ENCODE measurements at places on chromosomes 4 and X.

GRCh38 chr4:40843696-40844095, 93.9 kb downstream of the NSUN7 start:
- no peak for DNase-seq

DNA sequence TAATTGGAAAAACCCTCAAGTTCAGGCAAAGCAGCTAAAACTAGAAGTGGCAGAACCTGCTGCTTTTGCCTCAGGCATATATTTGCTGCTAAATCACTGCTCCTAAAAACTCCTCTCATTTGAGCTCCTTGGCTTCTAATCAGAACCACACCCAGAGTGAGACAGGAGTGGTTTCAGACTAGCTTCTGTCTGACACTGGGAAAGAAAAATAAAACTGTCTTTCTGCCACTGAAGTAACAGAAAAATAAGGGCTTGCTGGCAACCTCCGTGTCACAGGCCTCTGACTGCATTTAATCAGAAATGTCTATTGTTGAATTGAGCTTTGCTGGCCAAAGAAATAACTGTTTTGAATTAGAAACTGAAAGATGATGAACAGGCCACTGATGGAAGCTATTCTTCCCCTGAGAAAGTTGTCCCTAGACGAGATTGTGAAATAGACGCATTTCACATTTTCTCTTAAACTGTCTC, 52.1 kb upstream of the RAP2C start:
- DNase-seq: no peak

DNA sequence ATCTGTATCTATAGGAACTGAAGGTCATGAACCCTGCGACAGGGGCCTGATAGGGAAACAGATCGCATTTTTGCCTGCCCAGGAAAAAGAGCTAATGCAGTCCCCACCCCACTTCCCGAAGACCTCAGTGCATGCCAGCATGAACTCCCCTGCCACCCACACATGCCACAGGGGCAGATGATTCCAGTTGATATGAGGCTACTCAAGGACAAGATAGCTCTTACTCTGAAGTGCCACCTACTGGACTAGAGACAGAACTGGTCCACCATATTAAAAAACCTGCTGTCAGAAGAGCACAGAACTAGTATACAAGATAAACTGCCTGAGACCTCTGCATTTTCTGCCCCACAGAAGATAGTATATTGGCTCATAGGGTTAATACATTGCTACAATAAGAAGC, 68.0 kb downstream of the YIPF7 start:
- no peak for DNase-seq

- no peak for DNase-seq
Measured at GRCh38 chrX:28581522-28581921, 5.7 kb upstream of the IL1RAPL1 start.

DNA sequence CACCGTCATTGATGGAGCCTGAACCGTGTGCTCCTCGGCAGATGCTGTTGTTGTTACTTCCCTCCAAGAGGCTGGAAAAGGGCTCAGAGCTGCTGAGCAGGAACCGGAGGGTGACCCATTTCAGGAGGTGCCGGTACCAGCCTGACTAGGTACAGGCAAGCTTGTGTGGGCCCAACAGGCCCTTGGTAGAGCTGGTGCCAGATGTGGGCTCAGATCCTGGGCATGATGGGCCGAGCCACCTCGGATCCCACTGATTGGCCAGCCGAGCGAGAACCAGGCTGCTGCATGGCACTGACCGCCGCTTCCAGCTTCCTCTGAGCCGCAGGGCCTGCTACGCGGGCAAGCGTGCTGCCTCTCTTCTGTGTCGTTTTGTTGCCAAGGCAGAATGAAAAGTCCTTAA, 33.7 kb downstream of the NOP14 start:
- no peak for DNase-seq

DNA sequence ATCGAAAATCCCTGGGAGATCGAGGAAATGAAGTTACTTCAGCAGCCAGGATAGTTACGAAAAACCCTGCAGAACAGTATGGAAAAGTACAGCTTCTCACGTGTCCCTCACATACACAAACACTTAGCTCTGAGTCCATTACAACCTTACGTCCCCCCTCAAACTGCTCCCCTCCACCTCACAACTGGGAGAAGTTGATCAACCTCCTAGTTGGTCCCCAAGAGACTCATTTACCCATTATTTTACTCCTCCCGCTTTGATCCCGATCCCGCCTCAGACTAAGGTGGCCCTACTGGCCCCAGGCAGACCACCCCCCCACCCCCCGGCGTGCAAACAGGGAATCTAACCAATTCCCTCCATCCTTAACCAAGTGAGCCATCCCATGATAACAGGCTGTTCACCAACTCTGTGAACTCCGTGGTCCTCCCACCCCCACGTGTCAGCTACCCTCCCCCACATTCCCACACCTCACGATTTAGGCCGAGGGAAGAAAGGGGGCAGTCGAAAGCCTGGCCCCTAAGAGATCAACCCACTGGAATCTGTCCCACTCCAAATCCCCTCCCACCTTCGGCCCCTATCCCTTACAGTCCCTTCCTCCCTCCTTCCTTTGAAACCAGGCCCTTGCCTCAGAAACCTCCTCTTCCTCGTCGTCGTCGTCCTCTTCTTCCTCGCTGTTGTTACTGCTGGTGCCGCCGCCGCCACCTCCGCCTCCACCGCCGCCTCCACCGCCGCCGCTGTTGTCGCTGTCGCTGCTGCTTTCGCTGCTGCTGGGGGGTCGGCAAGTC, 755 bp downstream of the ANKRD17 start:
- no peak for DNase-seq

GRCh38 chrX:134406356-134407064, 53.5 kb upstream of the HPRT1 start:
- DNase-seq: no peak

DNA sequence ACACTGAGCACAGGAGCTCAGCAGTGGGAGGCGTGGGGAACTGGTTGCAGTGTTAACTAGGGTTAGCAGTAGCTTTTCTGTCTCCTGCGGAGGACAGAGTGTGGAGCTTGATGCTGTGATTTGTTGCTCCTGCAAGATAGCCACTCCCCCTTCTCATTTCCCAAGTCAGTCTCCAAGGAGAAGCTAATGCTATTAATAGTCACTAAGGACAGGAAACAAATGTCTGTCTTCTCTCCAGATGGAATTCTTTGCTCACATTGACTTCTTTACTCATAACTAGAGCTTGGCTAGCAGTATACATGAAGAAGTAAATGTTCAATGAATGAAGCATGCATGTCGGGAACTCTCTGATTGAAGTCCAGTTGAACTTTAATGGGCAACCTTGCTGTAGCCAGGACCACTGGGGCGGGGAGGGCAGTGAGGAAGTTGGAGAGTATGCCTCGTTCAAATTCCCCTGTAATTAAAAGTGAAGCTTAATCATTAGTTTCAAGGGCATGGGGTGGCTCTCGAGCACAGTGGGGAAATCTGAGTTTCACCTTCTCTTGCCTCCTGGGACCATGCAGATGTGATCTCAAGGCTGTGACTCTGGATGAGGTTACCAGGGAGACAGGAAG, 156.6 kb upstream of the SCML1 start:
- DNase-seq: no peak

GRCh38 chrX:44873415-44874276, 658 bp downstream of the KDM6A start:
- no peak for DNase-seq

- DNase-seq: no peak
Measured at GRCh38 chrX:3435057-3435456, 88.6 kb upstream of the MXRA5 start.

DNA sequence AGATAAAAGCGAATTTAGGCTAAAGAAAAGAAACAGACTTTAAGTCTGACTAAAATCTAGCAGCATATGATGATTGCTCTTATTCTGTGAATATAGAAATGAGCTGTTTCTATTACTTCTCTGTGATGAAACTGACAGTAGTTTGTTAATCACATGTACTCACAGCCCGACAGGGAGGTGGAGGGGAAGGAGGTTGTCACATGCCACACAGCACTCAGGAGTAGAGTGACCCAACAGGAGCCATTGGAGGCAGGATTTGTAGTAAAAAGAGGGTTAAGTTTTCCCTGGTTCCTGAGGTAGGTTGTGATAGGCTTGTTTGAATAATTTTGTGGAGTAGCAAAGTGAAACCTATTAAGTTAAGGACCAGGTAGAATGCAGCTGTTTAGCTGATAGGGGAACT, 495.9 kb downstream of the CENPC start:
- no peak for DNase-seq

GRCh38 chr4:6335040-6335590, 65.5 kb downstream of the WFS1 start:
- DNase-seq: no peak

DNA sequence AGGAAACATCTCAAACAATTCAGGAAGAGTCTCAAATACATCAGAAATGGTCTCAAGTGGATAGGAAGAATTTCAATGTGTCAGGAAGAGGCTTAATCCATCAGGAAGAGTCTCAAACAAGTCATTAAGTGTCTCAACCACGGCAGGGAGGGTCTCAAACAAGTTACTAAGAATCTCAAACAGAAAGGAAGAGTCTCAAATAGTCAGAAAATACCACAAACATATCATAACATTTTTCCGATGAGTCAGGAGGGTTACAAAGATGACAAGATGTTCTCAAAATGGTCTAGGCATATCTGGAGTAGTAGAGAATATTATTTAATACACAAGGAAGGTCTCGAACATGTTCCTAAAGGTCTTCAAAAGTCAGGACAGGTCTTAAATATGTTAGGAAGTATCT, 109.3 kb upstream of the USP9X start:
- no peak for DNase-seq

DNA sequence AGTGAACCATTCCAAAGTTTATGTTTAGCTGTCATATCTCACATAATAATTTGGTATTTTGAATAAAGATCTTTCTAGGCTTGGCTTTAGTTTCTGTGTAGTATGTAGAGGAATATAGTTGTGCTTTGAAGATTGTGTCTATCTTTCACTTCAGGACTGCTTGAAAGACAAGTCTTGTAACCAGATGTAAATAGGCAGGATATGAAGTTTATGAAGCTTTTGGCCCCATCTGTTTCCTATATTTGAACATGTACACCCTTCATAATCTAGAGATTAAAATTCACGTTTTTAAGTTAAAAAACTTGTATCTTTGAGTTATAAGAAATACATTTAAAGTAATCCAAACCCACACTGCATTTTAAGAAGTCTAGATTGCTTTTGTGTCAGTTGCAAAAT, 11.7 kb upstream of the FREM3 start:
- DNase-seq: no peak

- no peak for DNase-seq
Measured at GRCh38 chr4:41655177-41655576, 93.3 kb downstream of the PHOX2B start.
